Adipocyte (in vitro differentiated cells): ENCODE measurements at places on chromosomes 12 and 14.

- no peak for DNase-seq
Observed at GRCh38 chr12:101792046-101792931, 38.5 kb downstream of the GNPTAB start.

GRCh38 chr12:132456944-132457495 lies 32.9 kb upstream of the FBRSL1 start:
- no peak for DNase-seq

GRCh38 chr14:33674927-33675326 lies 275.9 kb downstream of the EGLN3 start:
- DNase-seq: no peak

GRCh38 chr12:117594481-117594880 lies 233.1 kb upstream of the NOS1 start:
- no peak for DNase-seq

- no peak for DNase-seq
Observed at GRCh38 chr14:22448035-22448904, 140.8 kb downstream of the DAD1 start.

GRCh38 chr12:119072440-119072839 lies 91.1 kb downstream of the SRRM4 start:
- DNase-seq: no peak

- no peak for DNase-seq
Observed at GRCh38 chr12:119012179-119012578, 30.8 kb downstream of the SRRM4 start.

DNA sequence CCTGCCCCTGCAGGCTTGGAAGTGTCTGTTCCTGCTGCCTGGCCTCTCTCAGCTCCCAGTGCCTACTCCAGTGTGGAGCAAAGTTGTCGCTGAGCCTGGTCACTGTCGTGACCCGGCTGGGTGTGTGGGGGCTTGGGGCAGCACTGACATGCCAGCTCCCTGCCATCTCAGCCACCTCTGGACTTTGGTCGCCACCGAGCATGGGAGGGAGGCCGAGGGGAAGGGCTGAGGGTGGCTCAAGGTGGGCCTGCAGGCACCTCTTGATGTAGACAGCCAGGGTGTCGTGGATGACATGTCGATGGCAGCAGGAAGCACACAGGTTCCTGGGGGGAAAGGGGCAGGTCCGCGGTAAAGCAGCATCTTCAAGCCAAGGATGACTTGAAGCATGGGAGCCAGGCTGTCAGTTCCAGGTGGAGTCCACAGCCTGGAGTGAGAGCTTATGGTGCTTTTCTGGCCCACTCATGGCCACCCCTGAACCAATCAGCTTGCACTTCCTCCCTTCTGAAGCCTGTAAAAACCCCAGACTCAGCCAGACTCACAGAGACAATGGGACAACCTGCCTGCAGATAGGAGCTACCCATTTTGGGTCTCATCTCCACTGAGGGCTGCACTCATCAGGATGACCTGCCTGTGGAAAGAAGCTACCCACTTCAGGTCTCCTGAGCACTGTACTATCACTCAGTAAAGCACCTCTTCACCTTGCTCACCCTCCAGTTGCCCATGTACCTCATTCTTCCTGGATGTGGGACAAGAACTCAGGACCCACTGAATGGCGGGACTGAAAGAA lies 210.1 kb downstream of the MON2 start:
- DNase-seq: no peak

DNA sequence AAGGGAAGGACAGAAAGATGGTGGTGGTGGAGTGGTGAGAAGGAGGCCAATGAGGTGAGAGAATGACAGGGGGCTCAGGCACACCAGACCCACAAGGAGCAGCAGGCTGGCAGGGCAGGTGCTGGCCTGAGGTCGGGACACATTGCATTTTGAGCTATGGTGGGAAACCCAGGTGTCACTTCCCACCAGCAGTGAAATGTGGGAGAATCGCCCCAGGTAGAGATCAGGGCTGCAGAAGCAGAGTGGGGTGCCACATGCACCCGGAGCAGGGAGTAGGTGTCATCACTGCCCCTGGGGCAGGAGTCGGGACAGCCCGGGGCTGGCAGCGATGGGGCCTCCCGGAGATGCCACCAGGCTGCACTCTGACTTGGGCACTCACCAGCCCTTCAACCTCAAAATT lies 315.8 kb downstream of the BCL11B start:
- DNase-seq: no peak

GRCh38 chr14:105126981-105127329 lies 41.6 kb downstream of the JAG2 start:
- DNase-seq: no peak

- no peak for DNase-seq
Observed at GRCh38 chr14:40757376-40757950, 849.2 kb upstream of the LRFN5 start.

- DNase-seq: peak; percentile 64
Observed at GRCh38 chr14:30525833-30526232, 33.1 kb upstream of the G2E3 start.

GRCh38 chr14:77151918-77152588 lies 10.5 kb upstream of the ZDHHC22 start:
- peak; percentile 75 for DNase-seq
